ENCODE measurements at places on chromosomes 1 and 21. TPM values are rescaled to one million over a fixed set of nuclear protein-coding genes. Genes with fewer than 3 reads are reported as not detected.

- DNase-seq, result no peak
These were observed 48.7 kb downstream of the TRIM33 start for GRCh38 chr1:114462341-114462740.

DNA sequence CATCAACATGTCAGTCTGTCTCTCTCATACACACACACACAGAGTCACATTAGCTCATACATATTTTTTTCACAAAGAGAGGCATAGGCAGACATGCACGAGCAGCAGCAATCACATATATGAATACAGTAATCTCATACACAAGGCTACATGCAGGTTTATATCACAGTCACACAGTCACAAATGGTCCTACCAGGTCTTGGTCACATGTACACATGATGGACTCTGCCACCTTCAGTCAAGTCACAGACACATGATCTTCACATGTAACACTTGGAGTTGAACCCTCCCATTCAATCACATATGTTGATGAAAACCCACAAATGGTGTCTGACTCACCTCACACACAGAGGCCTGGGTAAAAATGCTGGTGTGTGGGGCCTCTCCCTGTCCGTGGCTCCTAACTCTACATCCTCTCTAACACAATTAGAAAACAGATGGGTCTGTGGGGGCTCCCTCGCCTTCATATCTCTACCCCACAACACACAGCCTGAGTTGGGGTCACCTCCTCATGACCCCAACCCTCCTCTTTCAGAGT, 27.9 kb downstream of the RIMS3 start:
- no peak for DNase-seq

- no peak for DNase-seq
These were observed 4.4 kb downstream of the TMEM200B start for GRCh38 chr1:29119121-29119929.

GRCh38 chr1:204673209-204673608, 12.3 kb downstream of the LRRN2 start:
- DNase-seq, result no peak

DNA sequence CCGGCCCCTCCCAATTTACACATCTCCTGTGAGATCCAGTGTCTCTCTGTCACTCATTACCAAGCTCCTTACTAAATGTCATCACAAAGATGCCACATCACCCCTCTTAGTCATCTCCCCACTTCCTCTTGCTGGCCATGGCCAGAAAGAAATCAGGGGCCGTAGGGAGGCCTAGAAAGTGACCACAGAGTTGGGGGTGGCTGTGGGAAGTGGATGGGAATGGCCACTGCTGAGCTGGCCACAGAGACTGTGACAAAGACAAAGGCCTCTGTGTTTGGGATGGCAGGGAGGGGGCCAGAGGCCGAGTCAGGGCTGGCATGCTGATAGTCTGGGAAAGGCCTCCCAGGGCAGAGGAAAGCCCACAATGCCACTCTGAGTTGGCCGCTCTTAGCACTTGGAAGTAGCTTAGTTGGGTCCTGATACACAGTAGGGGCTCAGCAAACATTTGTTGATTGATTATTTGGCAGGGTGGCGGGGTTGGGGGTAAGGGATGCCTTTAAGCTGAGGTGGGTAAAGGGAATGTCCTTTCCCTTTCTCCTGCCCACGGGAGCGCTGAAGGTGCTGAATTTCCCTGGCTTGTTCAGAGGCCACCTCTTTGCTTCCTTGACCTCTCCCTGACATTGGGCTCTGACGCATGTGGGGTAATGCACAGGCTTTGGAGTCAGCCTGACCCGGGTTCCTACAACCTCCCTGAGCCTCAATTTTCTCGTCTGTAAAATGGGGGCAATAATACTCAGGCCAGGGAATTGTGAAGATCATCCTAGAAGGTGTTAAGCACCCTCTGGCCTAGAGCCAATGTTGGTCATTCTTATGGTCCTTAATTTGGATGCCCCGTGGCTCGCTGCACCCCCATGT, 13.2 kb downstream of the NAV1 start:
- DNase-seq, result no peak

DNA sequence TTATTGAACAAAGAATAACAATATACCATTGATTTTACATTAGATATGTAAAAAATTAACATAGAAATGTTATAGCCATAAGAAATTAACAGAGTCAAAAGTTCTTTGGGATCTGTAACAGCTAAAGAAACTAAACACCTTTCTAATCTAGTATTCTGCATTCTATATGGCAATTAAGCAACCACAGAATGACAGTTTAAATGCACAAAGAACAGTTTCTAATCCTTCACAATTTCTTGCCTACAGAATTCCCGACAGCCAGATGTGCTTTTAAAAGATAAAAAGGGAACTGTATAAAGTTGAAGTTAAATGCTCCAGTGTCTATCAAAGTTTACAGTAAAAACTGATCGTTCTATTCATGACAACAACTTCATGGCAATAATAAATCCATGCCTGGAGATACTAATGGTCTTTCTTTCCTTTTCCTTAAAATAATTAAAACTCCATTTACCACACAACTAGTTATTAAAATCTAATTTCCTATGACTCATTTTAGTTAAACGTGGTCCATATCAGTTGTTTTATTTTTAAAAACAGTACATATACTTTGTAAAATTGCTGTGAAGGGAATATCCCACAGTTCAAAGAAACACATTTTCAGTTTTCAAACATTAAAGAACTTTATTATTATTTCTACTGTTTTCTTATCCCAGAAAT, 110.2 kb downstream of the EIF4G3 start:
- no peak for DNase-seq

- peak; percentile 81 for DNase-seq
These were observed 39.1 kb downstream of the CLSTN1 start for GRCh38 chr1:9784508-9785133.

REN gene
- 418 TPM for polyA plus RNA-seq

- no peak for DNase-seq
These were observed 13.5 kb downstream of the EFNA3 start for GRCh38 chr1:155092131-155092530.

DNA sequence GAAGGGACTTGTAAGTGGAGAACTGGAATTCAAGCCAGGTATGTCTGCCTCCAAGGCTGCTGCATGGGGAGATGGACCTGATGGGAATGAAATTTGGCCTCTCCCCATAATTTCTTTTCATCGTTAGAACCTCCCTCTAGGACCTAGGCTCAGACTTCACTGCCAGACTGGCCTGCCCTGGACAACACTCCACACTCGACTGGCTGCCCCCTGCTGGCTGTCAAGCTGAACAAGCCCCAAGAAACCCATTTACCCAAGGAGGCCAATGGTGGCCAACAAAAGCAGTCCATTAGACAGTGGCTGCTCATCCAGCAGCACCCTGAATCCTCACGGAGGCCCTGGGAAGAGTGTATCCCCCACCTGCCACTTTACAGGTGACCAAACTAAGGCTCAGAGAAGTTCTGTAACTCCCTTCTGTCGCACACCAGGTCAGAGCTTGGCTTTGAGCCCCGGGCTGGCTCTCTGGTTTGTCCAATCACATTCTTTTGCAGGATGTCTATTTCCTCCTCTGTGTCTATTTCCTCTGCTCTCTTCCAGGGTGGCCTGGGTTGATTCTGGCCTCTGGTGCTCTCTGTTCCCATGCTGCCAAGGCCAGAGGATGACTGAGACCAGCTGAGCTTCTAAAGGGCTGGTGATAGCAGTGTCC, 3.8 kb downstream of the RNF186 start:
- peak; percentile 75 for DNase-seq

DNA sequence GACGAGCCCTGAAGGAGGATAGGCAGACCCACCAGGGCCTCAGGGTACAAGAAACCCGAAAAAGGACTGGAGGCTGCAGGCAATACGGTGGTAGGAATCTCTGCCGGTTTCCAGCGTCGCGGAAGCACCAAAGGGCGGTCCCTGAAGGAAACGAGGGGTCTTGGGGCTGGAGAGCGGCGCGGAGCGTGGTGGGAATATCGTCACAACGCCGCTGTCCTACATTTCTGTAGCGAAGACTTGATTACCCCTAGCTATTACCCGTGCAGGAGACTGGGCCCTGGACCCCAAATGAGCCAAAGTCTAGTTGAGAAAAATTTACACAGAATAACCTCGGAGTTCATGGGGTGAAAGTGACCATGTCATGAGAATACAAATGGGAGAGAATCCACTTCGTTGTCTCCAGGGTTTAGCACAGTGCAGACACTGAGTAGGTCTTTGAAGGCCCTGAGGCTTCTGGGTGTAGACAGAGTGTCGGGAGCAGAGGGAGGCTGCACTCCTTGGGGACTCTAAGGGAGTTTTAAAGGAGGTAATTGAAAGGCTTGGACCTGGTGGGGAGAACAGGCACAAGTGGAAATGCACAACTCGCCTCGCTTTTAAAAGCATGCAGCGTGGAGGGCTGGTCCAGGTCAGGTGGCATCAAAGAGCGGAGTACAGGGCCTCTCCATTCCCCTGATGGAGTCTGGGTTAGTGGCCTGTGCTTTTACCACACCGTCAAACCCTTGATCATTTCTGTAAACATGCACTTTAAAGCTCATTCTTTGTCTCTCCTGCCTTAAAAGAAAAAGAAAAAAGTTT, 1.5 kb downstream of the ATP1A1 start:
- DNase-seq, result peak; percentile 51

DNA sequence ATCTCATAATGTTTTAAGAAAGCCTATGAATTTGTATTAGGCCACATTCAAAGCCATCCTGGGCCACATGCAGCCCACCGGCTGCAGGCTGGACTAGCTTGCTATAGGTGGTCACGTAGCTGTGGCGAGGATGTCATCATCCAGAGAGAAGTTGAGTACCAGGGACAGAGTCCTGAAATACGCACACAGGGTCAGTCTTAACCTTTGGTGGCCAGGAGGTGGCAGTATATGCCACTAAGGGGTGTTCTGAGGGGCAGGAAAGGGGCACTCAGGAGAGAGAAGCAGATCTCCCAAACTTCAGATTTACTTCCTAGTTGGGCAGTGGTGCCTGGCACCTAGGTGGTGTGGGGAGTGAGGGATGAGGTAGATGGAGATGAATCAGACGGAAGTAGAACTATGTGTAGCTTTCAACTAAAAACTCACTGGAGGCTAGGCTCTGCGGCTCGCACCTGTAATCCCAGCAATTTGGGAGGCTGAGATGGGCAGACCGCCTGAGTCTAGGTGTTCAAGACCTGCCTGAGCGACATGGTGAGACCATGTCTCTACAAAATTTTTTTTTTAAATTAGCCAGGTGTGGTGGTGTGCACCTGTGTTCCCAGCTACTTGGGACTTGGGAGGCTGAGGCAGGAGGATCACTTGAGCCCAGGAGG, 16.3 kb upstream of the CDK18 start:
- peak; percentile 74 for DNase-seq

- no peak for DNase-seq
These were observed 135.7 kb upstream of the ZC3H12A start for GRCh38 chr1:37338658-37339057.

GRCh38 chr1:228944935-228945371, 209.7 kb downstream of the RHOU start:
- DNase-seq, result no peak

DNA sequence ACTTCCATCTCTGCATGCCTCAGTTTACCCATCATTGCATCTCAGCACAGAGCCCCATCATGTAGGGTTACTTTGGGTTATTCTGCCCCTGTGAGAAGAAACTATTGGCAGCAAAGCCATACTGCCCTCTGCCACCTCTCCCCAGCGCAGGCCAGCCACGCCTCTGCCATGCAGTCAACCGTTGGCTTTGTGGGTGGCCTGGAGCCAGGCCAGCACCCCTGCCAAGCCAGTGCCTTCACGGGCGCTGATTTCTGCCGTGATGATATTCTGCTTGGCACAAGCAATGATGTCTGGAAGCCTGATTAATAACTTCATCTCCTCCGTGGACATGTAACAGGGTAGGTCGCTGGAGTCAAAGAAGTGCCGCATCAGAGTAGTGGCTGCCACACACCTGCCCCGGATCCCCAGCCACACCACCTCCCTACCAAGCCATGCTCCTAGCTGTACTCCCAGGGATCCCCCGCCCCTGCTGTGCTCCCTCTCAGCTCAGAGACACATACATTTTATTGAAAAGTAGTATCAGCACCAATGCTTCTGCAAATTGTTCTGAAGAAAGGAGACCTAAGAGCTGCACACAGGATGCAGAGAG, 15.0 kb upstream of the CEP85 start:
- no peak for DNase-seq

OXCT2 gene
- polyA plus RNA-seq, result 3.4 TPM

DNA sequence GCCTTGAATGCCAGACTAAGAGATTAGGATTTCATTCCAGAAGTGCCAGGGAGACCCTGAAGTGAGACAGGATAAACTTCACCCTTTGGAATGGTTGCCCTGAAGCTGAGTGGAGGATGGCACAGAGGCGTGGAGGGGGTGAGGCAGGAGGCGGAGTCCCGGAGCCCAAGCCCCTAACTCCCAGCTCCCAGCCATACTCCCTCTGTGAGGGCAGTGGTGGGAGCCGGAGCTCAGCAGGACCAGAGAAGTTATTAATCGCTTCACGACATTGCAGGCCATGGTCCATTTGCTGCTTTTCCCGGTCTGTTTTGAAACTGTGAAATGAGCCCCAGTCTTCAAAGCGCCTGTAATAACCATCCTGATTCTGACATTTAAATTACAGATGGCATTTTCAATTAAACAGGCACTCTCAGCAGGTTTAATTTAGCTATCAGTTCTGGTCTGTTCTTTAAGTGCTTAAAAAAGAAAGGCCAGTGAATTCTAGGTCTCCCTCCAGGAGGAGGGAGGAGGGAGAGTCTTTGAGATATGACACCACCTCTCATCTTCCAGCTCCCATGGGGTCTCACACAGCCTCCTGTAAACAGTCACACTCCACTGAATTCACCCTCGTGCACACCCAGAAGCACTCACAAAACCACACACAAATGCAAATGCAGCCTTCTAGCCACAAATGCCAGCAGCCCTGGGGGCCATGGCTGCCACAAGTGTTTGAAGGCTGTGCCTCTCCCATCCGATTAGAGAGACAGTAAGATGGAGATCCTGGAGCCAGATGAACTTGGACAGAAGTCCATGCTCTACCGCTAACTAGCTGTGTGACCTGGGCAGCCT, 19.6 kb downstream of the FBXO2 start:
- no peak for DNase-seq

PYHIN1 gene
- polyA plus RNA-seq, result 0.68 TPM

- no peak for DNase-seq
These were observed 6.7 kb downstream of the CSF3R start for GRCh38 chr1:36475910-36476604.
